ENCODE measurements at places on chromosomes 6 and 20.
A peak's percentile ranks its signal among the peaks of the same experiment; 100 is the strongest.

- DNase-seq, result no peak
Observed at GRCh38 chr6:118740372-118740771, 89.0 kb upstream of the CEP85L start.

DNA sequence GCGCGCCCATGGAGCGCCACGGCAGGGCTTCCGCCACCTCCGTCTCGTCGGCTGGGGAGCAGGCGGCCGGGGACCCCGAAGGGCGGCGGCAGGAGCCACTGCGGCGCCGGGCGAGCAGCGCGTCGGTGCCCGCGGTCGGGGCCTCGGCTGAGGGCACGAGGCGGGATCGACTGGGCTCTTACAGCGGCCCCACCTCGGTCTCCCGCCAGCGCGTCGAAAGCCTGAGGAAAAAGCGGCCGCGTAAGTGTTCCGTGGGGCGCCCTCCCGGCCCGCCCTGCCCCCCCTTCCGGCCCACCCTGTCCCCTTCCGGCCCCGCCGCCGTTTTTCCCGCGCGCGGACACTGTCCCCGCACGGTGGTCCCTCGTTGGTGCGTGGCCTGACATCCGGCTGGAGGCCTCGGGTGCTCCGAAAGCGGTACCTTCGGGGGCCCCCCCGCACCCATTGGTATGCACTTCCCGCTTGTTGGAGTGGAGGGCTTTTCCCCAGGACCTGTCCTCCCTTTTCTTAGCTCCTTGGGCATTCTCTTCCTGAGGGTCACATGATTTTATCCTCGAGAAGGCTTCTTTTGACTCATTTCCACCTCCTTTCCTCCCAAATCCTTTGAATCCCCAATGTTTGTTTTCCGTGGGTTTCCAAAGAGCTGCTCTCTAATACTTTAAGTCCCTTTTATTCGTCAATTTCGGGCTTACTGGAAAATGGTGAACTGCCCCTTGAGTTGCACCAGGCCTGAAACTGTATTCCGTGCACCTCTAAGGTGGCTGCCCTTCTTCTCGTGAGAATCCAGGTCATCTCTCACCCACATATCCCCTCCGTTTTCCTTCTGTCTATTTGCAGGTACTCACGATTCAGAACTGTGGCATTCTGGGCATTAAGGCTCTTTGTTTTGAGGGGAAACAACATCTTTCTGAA is 556 bp downstream of the PANK2 start:
- peak; percentile 43 for DNase-seq

DNA sequence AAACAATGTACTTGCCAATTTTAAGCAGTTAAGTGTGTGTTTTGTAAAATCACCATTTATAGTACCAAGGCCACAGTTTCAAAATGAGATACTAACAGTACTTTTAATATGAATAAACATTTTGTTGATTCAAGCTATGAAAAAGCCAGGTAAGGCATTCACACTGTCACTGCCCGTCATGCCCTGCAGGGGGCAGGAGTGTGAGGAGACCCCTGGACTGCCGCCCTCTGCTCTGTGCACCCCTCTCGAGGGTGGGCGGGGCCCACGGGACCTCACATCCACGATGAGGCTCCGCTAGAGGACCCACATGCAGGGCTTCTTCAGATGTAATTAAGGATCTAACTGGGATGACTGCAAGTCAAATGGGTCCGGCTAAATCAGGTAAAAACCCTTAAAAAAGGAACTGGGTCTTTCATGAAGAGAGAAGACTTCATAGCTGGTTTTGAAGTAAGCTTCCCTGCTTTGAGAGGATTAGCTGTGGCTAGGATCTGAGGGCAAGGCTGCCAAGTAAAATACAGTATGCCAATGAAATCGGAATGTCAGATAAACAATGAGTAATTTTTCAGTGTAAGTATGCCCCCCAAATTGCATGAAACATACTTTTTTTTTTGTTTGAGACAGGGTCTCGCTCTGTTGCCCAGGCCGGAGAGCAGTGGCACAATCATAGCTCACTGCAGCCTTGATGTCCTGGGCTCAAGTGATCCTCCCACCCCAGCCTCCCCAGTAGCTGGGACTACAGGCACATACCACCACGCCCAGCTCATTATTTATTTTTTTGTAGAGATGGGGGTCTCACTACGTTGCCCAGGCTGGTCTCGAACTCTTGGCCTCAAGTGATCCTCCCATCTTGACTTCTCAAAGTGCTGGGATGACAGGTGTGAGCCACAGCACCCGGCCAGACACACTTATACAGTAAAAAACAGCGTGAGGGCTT is 18.7 kb downstream of the DIDO1 start:
- DNase-seq, result no peak

GRCh38 chr6:18154507-18155149 is at the start of gene TPMT:
Gene TPMT (minus strand): TSS chr6:18155077. CDS start chr6:18149127, 5,950 bp downstream.
- peak; percentile 30 for DNase-seq

DNA sequence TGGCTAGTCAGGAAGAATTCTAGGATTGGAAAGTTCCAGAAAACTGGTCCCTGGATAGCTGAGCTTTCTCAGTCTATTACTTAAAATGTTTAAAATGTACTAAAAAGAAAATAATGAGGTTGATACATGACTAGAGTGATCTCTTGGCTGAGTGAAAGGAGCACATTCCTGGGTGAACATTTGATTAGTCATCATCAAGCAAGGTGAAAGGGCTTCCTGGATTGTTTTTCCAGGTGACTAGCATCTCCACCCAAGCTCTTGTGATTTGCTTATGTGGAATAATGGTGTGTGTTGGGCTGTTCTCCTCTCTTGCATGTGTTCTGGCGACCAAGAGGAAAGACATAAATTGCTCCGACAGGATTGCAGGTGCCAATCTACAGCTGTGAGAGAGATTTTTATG is 42.9 kb downstream of the PKIB start:
- DNase-seq, result no peak
